ENCODE measurements at places on chromosomes 12 and 14.
A peak's percentile ranks its signal among the peaks of the same experiment; 100 is the strongest.

- no peak for DNase-seq
These were observed 228.6 kb downstream of the DACT1 start for GRCh38 chr14:58866391-58866790.

- DNase-seq = no peak
These were observed 27.0 kb downstream of the GPR19 start for GRCh38 chr12:12669020-12669419.

DNA sequence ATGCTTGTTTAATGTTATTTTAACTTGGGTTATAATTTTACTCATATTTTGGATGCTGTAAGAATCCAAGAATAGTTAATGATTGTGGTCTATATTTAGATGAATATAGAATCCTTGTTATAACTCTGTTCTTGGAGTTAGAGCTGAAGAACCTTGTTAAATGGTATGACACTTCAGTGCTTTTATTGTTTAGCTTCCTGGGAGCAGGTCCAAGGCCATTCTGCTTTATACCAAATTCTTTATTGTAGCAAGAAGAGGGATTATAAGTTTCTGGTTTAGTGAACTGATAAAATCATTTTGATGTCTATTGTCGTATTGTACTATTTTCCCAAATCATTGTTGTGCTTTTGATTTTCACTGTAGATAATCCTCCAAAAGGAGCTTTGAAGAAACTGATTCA is 69.4 kb downstream of the MIA2 start:
- no peak for DNase-seq

- DNase-seq = no peak
These were observed 156.0 kb downstream of the TMTC3 start for GRCh38 chr12:88298014-88298682.

- DNase-seq = no peak
These were observed 72.2 kb downstream of the EML1 start for GRCh38 chr14:99865408-99865807.

GRCh38 chr12:79765157-79765556 is 74.4 kb upstream of the PAWR start:
- no peak for DNase-seq

DNA sequence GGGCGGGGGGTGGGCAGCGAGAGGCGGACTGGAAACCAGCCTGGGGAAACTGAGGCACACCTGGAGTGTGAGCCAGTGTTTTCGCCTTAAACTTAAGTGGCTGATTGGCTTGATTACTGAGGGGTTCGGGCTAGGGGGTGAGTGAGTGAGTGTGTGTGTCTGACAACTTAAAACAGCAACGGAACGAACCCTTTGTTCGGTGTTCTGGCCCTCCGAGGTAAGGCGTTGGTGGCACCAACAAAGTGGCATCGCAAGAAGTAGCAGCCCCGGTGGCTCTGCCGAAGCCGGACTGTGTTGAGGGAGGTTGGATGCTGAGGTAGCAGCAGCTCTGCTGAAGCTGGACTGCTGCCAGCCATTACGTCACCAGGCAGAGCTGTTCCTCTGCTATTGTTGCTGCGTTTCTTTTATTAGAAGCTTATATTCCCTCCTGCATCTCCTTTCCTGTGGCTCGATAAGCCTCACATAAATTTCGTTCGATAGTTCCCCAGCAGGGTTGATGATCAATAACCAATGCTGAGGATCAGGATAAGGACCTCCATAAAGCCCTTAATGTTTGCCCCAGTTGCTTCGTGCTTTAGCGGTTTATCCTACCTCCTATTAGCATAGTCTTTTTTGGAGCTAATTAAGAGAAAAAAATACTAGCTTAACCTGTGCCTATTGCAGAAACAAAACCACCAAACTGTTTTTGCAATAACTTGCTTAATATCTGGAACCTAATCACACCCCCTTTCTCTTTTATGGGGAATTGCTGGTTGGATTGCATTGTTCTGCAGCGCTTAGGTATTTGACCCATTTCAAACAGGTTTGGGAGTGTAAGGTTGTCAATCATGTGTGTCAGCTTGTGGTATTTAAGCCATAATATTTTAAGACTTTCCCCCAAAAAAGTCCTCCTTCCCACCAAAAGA is 1.3 kb downstream of the GPR137C start:
- peak; percentile 48 for DNase-seq

DNA sequence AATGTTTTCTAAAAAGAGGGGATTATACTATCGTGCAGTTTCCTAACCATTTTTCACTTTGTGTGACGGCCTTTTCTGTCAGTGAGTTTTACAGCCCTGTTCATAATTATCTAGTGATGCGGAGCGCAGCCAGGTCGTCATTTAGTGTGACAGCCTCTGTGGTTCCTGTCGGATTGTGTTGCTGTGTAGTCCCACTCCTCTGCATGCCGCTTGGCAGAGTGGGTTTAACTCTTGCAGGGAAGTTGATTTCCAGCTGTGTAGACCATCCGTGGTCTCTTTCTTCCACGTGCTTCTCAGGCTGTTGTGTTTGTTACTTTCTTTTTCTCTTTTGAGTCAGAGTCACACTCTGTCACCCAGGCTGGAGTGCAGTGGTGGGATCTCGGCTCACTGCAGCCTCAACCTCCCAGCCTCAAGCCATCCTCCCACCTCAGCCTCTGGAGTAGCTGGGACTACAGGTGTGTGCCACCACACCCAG is 8.6 kb downstream of the RAN start:
- no peak for DNase-seq

DNA sequence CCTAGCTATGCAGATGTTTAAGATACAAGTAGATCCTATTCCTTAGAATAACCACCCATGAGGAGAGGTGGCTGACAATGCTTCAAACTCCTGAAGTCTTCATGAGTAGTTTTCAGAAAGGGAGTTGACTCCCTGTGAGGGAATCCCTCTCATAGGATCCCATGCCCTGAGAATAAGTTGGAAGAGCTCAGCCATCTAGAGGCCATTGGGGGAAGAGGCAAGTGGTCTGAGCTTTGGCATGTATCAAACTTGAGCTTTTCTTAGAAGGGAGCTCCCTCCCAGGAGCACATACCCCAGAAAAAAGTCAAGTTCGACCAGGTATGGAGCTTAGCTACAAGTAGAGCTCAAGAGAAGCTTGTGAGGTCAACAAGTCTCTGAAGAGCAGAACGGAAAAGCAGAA is 165.7 kb upstream of the RBM19 start:
- DNase-seq = no peak

DNA sequence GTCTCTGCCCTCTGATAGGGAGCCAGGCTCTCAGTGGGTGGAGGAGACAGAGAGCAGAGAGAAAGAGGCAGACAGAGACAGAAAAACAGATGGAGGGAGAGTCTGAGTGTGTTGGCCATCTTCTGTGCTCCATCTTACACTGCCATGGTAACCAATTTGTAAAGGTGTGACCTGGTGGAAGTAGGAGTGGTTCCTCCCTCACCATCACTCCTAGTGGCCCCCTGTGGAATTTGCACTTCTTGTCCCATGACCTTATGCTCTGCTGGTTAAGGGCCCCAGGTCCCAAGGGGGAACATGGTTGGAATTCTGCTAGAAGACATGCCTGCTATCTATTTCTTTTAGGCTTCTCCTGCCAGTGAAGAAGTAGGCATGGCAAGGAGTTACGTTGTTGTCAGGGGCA is 376.7 kb upstream of the CCDC196 start:
- DNase-seq = no peak

DNA sequence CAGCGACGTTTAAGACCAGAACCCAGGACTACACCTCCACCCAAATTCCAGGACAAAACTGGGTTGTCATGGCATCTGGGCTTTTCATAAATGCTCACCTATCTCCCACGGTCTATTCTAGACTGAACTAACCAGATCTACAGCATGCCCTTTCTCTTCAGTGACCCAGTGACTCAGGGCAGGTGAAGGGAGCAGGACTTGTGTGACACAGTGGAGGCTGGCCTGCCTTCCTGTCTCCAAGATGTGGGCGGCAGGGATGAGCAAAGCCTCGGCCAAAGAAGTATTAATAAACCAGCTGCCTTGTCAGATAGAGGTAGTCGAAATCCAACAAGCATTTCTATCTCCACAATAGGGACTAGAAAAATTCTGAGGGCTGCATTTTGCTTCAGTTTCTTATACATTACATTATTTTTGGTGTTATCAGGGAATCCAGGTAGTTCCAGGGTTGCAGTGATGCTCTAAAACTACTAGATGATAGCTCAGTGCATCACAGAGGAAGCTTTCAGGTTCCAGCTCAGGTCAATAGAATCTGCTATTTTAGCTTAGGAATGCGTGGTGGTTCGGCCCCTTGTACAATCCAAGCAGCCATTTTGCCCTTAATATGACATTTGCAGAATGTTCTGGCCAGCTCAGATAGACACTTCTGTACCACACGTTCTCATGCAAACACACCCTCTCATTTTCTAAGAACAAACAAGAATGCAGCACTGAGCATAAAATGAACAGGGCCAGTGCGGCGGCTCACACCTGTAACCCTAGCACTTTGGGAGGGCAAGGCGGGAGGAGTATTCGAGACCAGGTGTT is 4.2 kb upstream of the GLRX5 start:
- DNase-seq = no peak

GRCh38 chr14:67221982-67222328 is 19.3 kb upstream of the PALS1 start:
- DNase-seq = no peak

DNA sequence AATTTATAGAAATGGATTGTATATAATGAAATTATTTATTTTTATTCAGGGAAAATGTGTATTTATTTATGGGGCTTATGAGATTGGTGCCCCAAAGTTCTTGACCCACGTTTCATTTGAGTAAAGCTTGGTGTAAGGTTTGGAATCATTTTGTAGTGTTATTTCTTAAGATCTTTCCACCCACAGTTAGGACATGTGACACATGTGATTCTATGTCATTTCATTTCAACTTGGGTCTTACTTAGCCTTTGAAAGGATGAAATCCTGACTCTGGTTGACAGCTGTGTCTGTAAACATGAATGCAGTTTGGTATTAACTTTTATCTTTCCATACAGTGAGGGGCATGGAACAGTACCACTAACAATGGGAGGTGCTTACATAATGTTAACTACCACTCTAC is 51.7 kb downstream of the FLRT2 start:
- DNase-seq = no peak
